T-helper 9 cell (primary cell): ENCODE measurements at places on chromosomes 1 and 21.

GRCh38 chr1:171754971-171755370 lies 13.1 kb upstream of the VAMP4 start:
- no peak for DNase-seq

DNA sequence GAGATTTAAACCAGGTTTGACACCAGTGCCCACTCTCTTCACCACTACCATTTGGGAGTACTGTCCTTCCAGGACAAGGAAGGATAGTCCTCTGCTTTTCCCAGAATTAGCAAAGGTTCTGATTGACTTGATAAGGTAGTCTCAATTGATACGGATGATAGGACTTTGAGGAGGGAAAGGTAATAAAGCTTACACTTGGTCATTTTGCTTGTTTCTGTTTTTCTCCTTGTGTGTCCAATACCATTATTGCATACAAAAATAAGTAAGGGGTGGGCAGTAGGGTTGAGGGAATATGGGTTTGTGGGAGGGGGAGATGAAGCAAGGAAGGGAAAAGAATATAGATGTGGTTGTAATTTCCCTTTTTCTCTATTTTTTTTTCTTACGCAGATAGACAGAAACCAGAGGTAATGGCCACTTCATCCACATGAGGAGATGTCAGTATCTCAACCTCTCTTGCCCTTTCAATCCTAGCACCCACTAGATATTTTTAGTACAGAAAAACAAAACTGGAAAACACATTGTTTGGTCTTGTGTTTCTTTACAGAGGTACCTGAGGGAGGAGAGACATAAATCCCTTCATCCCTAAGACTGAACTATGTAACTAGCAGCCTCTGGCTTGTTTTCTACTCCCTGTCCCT lies 2.6 kb downstream of the C1orf56 start:
- no peak for DNase-seq

DNA sequence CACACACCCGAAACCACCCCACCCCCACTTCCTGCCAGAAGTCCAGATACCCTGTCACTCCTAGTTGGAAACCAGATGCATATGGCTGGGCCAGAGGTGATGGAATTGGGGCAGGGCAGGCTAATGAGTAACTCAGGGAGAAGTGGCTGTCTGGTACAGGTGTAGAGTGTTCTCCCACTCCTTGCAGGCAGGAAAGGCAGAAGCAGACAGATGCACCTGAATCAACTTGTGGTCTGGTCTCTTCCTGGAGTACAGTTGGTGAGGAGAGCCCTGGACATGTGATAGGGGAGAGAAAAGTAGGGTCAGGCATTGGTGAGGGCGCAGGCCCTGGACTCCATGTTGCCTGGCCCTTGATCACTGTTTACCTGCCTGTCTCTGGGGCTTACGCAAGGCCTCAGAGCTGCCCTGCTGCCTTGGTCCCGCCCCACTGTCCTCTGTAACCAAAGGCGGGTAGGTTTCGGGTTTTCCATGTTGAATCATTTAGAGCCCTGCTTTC lies 2.5 kb downstream of the CGN start:
- no peak for DNase-seq

- no peak for DNase-seq
Observed at GRCh38 chr1:177923441-177923840, 46.4 kb downstream of the SEC16B start.

GRCh38 chr1:235264327-235264726 lies 63.7 kb downstream of the ARID4B start:
- DNase-seq, result no peak

GRCh38 chr1:248140846-248141245 lies 4.1 kb upstream of the OR2M5 start:
- no peak for DNase-seq

DNA sequence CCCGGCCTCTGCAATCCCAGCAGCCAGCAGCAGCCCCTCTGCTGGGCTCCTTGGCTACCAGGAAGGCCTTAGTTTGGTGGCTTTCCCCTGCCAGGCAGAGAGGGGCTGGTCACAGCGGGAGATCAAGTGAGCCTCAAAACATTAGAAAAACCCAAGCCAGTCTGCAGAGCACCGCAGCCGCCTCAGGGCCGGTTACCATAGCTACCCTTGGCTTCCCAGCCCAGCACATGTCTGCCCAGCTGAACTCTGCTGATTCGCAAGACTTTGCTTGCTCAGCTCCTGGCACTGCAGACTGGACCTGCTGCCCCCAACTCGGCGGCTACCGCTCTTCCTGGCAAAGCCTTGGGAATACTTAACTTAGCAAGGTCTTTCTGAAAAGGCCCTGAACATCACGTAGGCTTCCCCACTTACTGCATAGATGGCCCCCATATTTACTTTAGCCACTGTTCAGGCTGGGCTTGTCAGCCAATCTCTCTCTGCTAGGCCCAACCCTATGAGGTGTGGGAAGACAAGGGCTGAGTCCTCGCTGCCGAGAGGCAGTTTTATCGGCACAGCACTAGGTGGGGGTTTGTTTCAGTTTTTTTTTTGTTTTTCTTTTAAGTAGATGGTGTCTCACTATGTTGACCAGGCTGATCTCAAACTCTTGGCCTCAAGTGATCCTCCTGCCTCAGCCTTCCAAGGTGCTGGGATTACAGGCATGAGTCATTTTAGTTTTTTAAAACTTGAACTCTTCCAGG lies 28.6 kb upstream of the PLEKHG5 start:
- DNase-seq, result no peak

DNA sequence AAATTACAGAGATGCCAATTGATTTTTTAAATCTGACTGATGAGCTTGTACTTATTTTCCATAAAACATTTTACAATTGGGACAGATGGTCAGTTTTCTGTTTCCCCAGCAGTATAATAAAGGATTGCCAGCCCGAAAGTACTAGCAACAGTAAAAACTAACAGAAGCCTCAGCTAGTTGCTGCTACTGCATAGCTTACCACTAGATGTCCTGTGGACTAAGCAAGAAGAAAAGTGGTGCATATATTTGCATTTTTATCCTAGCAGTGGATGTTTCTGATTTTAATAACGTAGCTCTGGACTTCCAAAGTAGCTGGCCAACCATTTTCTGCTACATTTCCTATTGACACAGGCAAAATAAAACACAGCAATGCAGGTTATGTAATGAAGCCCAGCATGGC lies 241.5 kb downstream of the BARHL2 start:
- DNase-seq, result no peak

DNA sequence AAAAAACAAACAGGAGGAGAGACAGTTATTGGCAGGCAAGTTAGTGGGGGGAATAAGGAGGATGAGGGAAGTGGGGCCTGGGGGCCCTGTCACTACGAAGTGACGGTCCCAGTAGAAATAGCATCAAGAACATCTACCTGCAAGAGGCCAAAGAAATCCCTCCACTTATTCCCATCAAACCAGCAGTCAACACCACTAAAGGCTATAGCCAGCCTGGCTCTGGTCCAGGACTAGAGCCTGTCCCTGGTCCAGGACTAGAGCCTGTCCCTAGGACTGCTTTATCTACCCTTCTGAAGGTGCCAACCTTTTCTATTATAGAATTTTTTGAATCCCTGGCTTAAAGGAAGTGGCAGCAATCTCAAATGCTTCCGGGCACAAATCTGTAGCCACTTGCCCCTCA lies 3.2 kb downstream of the KLF18 start:
- DNase-seq, result no peak

- DNase-seq, result no peak
Observed at GRCh38 chr1:2290171-2290578, 62.1 kb downstream of the SKI start.

DNA sequence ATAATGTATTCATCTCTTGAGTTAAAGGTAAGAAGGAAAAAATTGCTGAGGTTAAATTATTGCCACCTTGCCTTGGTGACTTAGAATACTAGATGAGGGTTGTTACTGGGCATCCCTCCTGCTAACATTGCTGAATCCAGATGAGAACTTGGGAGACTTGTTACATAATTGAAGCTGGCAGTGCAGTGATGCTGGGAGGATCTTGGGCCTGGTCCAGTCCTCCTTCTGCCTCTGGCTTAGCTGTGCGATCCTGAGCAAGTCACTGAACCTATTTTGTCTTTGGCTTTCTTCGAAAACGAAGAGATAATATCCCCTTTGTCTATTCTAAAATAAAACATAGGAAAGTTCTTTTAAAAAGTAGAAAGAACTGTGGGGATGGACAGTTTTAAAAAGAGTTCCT lies 244.9 kb upstream of the NRIP1 start:
- no peak for DNase-seq

- DNase-seq, result no peak
Observed at GRCh38 chr21:43306911-43307676, 119.8 kb downstream of the SIK1 start.

- DNase-seq, result no peak
Observed at GRCh38 chr21:37732927-37733326, 183.3 kb downstream of the KCNJ6 start.

GRCh38 chr1:181514298-181515290 lies 31.3 kb downstream of the CACNA1E start:
- no peak for DNase-seq

GRCh38 chr1:31310198-31310597 lies 13.4 kb downstream of the ZCCHC17 start:
- no peak for DNase-seq

- DNase-seq, result no peak
Observed at GRCh38 chr1:175600721-175601440, 142.5 kb downstream of the TNR start.

DNA sequence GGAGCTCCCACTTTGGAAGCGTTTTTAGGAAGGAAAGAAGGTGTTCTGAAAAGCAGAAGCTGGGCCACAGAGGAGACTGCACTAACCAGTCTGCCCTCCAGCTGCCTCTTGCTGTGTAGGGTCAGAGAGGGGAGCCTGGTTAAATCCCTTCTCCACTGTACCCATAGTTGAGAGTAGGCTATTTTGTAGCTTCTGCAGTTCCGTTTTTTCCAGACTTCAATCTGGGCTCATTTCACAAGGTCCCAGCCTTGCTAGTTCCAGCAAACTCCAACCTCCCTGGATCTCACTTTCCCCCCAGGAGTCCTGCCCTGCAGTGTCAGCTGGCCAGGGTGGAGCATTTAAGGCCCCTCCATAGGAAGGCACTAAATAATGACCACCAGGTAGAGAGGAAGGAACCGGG lies 11.0 kb downstream of the TNN start:
- DNase-seq, result no peak

DNA sequence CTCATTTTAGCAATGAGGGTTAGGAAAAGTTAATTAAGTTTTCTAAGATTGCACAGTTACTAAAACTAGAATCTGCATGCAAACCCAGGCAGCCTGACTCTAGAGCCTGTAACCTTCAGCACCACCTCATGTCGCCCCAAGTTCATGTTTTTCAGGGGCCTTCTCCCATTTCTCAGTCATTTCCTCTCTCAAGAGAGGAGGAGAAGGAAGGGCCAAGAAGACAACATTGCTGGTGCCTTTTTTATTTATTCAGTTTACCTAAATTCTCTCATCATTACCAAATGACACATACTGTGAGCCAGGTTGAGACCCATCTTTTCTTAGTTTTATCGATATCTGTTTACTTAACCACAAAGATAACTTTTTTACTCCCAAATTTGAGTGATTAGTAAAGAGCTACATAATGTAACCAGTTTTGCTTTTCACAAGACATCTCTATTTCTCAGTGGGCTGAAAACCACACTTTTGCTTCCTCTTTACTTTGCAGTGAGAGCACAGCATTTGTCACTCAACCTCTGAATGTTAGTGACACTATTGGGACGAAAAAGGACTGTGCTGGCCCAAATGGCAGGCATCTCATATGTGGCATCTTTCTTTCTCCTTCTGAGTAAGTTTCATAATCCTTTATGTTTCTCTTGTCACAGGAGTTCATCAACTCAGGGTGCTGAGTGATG lies at the start of gene CD101:
Gene CD101, plus strand, starts transcription at position 507 of the 674 bp plus-strand sequence. Its CDS starts 58 bp downstream, at position 565.
- no peak for DNase-seq

GRCh38 chr1:93869653-93870052 lies 9.4 kb downstream of the DNTTIP2 start:
- no peak for DNase-seq

DNA sequence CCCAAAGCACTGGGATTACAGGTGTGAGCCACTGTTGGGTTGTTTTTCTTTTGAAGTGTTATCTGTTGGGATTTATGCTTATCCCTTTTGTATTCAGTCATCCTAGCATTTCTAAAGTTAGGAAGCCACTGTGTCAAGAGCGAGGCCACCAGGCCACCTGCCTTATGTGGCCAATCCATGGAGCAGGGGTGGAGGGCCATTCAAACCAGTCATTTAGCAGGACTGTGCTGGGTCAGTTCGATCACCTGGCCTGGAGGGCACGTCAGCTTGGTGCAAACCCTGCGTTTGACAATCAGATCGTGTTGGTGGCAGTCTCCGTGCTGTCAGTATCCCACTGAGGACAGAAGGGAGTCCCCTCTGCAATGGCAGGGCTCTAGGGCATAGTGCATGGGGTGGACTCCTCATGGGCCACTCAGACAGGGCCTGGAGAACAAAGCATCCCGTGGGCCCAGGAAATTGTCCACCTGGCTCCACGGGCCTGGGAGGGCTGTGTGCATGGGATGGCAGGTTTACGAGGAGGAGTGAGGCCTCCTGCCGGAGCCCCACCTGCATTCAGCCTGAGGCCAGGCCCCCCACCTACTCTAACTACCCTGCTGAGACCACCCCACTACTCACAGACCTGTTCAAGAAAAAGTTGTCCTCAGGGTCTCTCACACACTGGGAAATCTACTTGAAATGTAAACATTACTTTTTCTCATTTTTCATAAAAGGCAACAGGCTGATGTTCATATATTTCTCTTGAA lies 242.3 kb downstream of the SDCCAG8 start:
- no peak for DNase-seq

DNA sequence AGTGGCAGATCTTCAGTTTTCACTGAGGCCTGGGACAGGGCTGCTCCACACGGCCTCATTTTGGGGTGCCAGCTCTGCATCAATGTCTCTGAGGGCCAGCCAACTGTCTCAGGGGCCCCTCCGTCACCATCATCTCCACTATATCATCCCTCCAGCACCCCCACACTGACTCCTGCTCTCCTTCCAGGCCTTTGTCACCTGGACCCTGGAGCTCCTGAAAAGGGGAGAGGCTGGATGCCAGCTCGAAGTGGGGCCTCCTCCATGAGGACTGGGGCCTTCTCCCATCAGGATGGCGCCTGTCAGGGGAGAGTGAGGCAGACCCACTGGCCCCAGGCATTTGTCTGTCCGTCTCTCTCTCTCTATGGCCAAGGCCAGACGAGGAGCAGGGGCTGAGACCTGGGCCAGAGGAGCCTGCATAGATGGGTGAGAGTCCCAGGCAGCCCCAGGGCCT lies 44.7 kb upstream of the LRP8 start:
- DNase-seq, result no peak

GRCh38 chr1:151340870-151341754 lies 5.9 kb downstream of the RFX5 start:
- peak; percentile 9 for DNase-seq

- DNase-seq, result no peak
Observed at GRCh38 chr1:192489047-192489446, 86.5 kb upstream of the RGS1 start.

- no peak for DNase-seq
Observed at GRCh38 chr1:205565799-205566198, 61.3 kb downstream of the CDK18 start.

GRCh38 chr1:100348549-100349144 lies 3.7 kb upstream of the CDC14A start:
- DNase-seq, result no peak

DNA sequence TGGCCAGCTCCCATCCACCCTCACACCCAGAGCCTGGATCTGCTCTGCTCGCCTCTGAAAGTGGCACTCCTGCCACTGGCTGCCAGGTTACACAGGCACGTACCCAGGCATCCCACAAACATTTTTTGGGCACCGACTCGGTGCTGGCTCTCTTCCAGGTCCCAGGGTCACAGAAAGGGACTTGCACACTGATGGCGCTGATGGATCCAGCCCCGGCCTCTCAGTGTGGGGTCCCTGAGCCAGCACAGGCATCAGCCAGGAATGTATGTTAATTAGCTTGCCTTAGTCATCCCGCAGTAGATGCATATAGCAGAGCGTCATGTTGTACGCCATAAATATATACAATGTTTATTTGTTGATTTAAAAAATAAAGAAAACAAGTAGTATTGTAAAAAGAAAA lies 537.2 kb downstream of the NPHP4 start:
- no peak for DNase-seq

GRCh38 chr1:2829846-2830615 lies 28.5 kb upstream of the TTC34 start:
- DNase-seq, result no peak
